Small intestine (tissue), 16 donors: ENCODE measurements at places on chromosomes 7 and 10.

- no peaks in the 10 kb centered on the region for H3K36me3 ChIP-seq
- no peak overlapping the region for H3K4me3 ChIP-seq
- no peak overlapping the region for H3K27ac ChIP-seq
- peaks cover 7% of the 10 kb centered on the region for H3K27me3 ChIP-seq
Measured at GRCh38 chr7:149670288-149670687, 103.1 kb downstream of the ZNF467 start.

DNA sequence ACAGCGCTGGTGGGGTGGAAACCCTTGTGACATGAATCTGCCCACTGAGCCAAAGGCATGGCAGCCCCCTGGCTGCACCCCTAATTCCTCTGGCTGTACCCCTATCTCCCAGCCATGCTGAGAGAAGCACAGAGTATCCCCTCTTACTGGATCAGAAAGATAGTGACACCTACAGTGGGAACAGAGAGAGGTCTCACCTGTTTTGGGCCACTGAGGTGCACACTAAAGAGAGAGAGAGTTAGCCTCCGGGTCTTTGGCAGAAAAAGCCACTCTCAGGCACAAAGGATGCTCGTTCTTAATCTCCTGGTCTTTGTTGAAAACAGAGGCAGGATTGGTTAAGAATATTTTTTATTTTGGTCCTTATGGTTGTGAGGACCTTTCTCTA, 11.3 kb downstream of the TSPAN14 start:
- peak overlapping the region; percentile 94 for H3K27ac ChIP-seq
- H3K36me3 ChIP-seq: peaks cover 42% of the 10 kb centered on the region
- peak overlapping the region; percentile 0 for H3K4me3 ChIP-seq
- no peak for DNase-seq
- H3K27me3 ChIP-seq: no peaks in the 10 kb centered on the region

DNA sequence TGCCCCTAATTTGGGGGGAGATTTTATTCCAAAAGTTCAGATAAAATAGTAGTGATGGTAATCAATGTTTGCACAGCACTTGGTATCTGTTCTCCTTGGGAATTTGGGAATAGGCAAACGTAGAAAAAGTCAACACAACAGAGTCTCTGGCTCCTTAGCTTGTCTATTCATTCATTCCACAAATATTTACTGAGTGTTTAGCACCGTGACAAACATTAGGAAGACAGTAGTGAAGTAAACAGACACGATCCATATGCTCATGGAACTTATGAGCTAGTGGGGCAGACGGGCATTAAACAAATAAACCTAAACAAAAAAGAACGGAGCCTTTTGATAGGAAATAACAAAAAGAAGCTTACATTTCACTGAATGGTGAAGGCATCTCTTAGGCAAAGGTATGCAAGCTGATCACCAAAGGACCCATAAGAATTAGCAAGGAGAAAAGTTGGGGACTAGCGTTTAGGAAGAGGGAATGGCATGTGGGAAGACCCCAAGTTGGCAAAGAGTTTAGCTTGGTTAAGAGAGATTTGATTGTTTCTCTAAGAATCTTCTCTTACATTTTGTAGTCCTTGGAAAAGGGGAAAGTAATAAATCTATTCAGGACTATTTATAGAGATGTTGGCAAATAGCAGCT, 243.9 kb upstream of the NPY start:
- no peak for DNase-seq
- no peak overlapping the region for H3K27ac ChIP-seq
- no peaks in the 10 kb centered on the region for H3K36me3 ChIP-seq

DNA sequence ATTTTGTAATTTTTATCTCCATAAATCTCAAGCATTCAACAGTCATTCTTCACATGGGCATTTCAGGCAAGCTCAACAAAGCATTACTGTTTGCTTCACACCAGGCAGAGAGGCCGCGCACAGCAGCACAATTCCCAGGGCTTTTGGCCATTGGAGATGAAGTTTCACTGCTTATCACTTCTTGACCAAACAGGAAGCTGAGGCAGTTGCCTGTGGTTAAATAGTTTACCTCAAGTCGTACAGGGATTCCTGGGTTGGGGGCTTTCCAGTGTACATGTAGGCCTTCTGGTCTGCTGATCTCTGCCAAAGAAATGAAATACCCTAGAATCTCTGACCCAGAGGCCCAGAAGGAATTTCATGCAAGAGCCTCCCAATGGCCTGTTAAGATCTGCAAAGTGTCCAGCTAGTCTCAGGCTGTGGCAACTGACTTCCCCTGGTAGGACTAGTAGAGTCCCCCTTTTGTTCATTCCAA, 11.2 kb upstream of the PRDX3 start:
- H3K27ac ChIP-seq: no peak overlapping the region
- H3K36me3 ChIP-seq: no peaks in the 10 kb centered on the region
- DNase-seq: no peak
- no peaks in the 10 kb centered on the region for H3K27me3 ChIP-seq

GRCh38 chr7:32524631-32525030, 29.3 kb downstream of the AVL9 start:
- H3K27ac ChIP-seq: no peak overlapping the region
- H3K4me1 ChIP-seq: no peaks in the 10 kb centered on the region
- no peaks in the 10 kb centered on the region for H3K36me3 ChIP-seq
- no peak for DNase-seq
- H3K27me3 ChIP-seq: no peaks in the 10 kb centered on the region

DNA sequence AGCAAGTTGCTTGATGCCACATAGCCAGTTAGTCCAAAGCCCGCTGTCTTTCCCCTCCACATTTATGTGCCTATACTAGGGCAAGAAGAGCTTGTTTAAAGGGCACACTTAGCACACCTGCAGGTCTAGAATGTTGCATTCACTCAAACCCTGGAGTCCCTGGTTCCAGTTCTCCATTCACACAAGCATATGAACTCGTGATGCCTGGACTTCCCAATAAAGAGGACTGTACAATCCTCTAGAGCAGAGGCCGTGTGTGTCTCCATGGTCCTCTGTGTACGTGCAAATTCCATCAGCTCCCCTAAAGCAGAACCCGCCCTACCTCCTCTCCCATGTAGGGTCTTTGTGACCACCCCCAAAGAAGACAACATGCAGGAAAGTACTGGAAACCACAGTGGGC, 3.0 kb upstream of the SH3PXD2A start:
- H3K36me3 ChIP-seq: no peaks in the 10 kb centered on the region
- peaks cover 5% of the 10 kb centered on the region for H3K4me1 ChIP-seq
- no peak overlapping the region for H3K27ac ChIP-seq

DNA sequence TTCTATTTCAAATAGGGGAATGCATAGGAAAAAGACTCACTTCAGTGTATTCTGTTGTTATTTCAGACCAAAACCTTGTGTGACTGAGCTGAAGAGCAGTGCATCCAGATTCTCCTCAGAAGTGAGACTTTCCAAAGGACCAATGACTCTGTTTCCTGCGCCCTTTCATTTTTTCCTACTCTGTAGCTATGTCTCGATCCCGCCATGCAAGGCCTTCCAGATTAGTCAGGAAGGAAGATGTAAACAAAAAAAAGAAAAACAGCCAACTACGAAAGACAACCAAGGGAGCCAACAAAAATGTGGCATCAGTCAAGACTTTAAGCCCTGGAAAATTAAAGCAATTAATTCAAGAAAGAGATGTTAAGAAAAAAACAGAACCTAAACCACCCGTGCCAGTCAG, 12.0 kb downstream of the TET1 start:
- no peak overlapping the region for H3K27ac ChIP-seq
- H3K36me3 ChIP-seq: no peaks in the 10 kb centered on the region
- H3K4me3 ChIP-seq: no peak overlapping the region
- no peaks in the 10 kb centered on the region for H3K4me1 ChIP-seq
- no peaks in the 10 kb centered on the region for H3K27me3 ChIP-seq
